ENCODE measurements at places on chromosomes 6 and 20. TPM values are rescaled to one million over a fixed set of nuclear protein-coding genes. Genes with fewer than 3 reads are reported as not detected.

The PPIL6 gene
- 1.7 TPM for total RNA-seq

The ID4 gene
- total RNA-seq: 12.0 TPM

The OR2H1 gene
- not detected for total RNA-seq

The CASS4 gene
- 2.3 TPM for total RNA-seq

The BMP6 gene
- 2.8 TPM for total RNA-seq

The ETV7 gene
- 2.4 TPM for total RNA-seq

The PDE7B gene
- total RNA-seq: 0.27 TPM

The HECA gene
- total RNA-seq: 11.1 TPM

The C6orf15 gene
- 4.6 TPM for total RNA-seq

The C6orf89 gene
- total RNA-seq: 42.3 TPM

DNA sequence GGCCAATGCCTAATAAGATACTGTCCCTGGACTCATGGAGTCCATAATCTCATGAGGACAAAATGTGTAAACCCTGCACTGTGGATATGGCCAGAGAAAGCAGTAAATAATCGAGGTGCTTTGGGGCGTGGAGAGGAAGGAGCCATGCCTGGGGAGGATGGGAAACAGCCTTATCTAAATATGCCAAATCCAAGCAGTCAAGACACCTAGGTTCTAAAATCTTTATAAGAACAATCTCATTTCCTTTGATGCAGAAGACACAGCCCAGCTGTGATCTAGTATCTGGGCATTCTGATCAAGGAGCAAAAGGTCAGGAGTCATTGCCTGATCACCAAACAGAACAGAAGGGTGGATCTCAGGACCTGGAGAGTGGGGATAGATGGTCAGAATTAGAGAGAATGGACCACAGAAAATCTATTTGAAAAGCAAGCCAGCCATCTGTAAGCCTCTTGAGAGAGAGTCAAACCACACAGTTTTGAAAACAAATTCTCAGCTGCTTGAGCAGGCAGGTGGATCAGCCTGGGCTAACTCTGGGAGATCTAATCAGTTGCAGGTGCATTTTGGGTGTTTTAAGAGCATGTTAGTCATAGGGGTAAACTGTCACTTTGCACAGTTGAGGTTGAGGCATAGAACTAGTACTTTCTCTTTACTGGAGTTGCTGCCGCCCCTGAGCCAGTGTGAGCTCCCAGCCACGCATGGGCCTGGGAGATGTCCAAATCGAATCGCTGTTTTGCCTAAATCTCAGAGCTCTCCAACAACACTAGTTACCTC lies 130.8 kb upstream of the TNFAIP3 start:
- peak; percentile 34 for DNase-seq

DNA sequence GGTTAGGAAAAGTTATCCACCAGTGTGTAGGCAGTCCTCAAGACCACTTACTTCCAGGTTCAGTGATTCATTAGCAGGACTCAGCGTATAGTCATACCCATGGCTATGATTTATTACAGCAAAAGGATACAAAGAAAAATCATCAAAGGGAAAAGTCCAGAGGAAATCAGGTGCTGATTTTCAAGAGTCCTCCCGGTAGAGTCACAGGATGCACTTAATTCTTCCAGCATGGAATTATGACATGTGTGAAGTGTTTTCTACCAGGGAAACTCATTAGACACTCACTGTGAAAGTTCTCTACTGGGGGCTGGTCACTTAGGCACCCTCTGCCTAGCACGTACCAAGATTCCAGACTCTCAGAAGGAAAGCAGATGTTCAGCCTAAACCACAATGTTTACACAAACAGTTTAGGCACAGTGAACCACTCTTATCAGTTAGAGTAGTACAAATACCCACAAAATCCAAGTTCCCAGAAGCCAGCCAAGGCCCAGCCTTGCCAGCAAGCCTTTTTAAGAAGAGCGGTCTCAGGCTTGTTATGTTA lies 10.2 kb downstream of the WFDC3 start:
- peak; percentile 95 for DNase-seq

GRCh38 chr20:50048420-50049166 lies 64.4 kb downstream of the UBE2V1 start:
- peak; percentile 40 for DNase-seq

GRCh38 chr20:23374441-23374840 lies 12.5 kb downstream of the GZF1 start:
- no peak for DNase-seq

DNA sequence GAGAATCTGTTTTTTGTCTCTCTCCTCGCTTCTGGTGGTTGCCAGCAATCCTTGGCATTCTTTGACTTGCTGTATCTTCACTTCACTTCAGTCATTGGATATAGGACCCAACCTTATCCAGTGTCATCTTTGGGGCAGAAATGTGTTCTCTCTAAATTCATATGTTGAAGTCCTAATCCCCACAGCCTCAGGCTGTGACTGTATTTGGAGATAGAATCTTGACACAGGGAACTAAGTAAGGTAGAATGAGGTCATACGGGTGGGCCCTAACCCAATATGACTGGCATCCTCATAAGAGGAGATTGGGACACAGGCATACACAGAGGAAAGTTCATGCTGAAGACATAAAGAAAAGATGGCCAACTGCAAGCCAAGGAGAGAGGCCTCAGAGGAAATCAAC lies 51.9 kb upstream of the TPD52L1 start:
- no peak for DNase-seq

DNA sequence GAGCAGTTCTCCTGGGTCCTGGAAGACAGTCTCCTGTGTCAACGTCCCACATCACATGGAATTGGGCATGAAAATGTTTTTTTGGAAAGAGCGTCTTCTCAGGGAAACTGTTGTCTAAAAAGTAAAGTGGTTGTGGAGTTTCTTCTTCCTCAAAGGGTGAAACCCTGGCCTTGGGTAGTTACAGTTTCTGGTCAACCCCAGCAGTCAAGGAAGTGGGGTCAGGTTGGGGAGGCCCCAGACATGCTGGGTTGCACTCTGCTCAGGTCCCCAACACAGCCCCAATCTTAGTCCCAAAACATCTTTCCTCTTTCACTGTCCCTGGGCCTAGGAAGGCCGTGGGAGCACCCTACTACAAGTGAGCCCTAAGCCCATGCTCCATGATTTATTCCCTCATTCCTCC lies 996 bp upstream of the NFKBIE start:
- DNase-seq: no peak

GRCh38 chr20:16111852-16112412 lies 461.3 kb downstream of the KIF16B start:
- DNase-seq: no peak

DNA sequence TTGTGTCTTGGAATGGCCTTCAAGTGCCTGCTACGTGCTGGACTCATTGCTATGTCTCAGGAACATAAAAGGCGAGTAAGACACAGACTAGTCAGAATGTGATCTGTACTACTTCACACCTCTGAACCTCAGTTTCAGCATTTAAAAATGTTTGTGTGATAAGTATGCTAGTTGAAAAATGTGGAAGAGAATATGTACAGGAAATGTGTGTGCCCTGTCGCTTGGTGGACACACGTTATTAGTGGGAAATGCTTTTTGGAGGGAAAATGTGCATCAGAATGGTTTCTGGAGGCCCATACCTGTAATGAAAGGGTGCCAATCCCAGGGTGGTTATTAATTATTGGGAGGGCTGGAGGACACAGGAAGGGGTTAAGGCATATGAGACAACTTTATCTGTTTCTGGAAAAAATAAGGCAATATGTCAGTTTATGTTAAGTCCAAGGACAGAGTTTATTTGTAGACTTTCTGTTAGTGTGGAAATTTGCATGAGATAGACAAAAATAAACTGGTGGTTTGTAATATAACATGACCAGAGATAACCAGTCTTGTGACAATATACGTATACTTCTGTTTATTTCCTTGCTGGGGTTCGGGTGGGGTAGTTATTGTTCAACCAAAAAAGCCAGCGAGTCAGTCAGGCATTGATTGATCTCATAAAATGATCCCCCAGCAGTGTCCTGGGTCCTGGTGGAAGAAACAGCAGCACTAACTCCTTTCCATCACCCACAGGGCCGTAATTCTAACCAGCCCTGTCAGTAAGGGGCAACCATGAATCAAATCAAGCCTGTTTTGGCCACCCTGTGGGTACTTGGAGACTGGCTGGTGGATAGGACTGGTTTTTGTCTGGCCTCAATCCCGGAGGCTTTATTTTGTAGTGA lies 117.9 kb downstream of the JARID2 start:
- no peak for DNase-seq

- DNase-seq: no peak
Observed at GRCh38 chr6:44999066-44999465, 329.1 kb upstream of the RUNX2 start.

GRCh38 chr6:161459008-161459615 lies 185.3 kb upstream of the AGPAT4 start:
- DNase-seq: no peak

DNA sequence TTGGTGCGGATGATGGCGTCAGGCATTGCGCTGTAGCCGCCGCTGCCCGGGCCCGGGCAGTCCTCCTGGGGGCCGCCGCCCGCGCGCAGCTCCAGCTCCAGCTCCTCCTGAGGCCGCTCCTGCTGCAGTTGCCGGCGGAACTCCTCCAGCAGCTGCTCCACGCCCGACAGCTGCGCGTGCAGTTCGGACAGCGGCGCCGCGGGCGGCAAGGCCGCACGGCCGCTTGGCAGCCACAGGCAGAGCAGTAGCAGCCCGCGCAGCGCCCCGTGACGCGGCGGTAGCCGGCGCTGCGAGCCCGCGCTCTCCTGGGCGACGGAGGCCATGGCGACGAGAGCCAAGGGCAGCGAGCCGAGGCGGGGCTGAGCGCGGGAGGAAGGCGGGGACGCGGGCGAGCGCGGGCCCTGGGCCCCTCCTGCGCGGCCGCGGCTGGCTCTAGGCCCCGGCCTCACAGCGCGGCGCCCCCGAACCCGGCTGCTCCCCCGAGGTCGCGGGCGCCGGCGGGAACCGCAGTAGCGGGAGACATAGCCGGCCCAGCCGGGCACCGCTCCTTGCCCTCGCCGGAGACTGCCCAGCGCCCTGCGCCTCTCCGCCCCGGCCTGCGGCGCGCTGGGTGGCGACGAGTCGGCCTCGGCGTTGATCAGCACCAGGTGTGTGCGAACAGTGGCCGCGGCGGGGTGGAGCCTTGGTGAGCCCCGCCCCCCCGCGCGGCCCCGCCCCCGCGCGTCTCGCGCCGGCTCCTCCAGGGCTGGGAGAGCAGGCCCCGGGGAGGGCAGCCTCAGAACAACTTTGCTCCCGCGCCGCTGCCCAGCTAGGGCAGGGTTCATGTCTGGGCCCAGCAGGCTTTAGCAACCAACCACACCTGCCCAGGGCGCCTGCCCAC lies at the start of gene LRP11:
LRP11 (minus strand) TSS at position 662 of the 880 bp plus-strand sequence; CDS start at position 323, 339 bp downstream.
- peak; percentile 60 for DNase-seq

GRCh38 chr6:97052896-97053295 lies 128.4 kb downstream of the KLHL32 start:
- no peak for DNase-seq

- DNase-seq: no peak
Observed at GRCh38 chr6:108598305-108598863, 37.7 kb downstream of the FOXO3 start.

GRCh38 chr20:25194333-25194972 lies 1.1 kb upstream of the ENTPD6 start:
- DNase-seq: no peak

- no peak for DNase-seq
Observed at GRCh38 chr6:25972128-25972527, 9.5 kb downstream of the TRIM38 start.

DNA sequence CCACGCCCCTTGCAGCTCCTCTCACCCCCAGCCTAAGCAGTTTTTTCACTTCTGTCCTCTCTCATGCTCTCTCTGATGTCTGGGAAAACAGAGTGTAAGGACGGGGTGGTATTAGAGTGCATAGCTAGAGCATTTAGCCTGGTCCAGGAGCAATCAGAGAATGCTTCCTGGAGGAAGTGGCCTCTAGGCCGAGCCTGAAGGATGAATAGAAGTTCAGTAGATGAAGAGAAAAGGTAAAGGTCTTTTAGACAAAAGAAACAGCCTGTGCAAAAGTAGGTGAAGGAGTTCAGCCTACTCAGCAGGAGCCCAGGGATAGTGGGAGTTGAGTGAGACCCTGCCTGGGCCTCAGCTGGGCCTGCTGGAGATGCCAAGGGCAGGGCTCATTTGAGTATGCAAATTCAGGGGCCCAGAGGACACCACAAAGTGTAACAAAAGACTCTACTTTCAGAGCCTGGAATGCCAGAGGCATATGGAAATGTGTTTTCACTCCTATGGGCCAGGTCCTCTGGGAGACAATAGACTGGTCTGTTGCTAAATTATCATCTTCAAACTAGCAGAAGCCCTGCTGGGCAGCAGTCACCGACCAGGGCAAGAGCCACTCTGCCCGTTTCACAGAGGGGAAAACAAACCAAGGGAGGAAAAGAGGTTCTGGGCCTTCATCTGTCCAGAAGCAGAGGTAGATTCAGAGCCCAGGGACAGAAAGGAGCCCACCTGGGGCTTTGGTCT lies 19.7 kb upstream of the TM9SF4 start:
- DNase-seq: no peak

GRCh38 chr6:88725111-88725975 lies 238.1 kb downstream of the RNGTT start:
- DNase-seq: peak; percentile 88

DNA sequence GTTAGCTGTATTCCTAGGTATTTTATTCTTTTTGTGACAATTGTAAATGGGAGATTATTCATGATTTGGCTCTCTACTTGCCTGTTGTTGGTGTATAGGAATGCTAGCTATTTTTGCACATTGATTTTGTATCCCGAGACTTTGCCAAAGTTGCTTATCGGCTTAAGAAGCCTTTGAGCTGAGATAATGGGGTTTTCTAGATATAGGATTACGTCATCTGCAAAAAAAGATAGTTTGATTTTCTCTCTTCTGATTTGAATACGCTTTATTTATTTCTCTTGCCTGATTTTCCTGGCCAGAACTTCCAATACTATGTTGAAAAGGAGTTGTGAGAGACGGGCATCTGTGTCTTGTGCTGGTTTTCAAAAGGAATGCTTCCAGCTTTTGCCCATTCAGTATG lies 163.2 kb upstream of the UST start:
- DNase-seq: peak; percentile 44

Measured in astrocyte (in vitro differentiated cells and primary cell).